ENCODE measurements at places on chromosomes 5 and 9.

GRCh38 chr5:110045158-110045557 lies 355.4 kb downstream of the MAN2A1 start:
- DNase-seq = no peak

GRCh38 chr5:6649186-6649585 lies 15.9 kb downstream of the SRD5A1 start:
- DNase-seq = no peak

GRCh38 chr9:114034661-114035062 lies 43.4 kb downstream of the AMBP start:
- DNase-seq = no peak

DNA sequence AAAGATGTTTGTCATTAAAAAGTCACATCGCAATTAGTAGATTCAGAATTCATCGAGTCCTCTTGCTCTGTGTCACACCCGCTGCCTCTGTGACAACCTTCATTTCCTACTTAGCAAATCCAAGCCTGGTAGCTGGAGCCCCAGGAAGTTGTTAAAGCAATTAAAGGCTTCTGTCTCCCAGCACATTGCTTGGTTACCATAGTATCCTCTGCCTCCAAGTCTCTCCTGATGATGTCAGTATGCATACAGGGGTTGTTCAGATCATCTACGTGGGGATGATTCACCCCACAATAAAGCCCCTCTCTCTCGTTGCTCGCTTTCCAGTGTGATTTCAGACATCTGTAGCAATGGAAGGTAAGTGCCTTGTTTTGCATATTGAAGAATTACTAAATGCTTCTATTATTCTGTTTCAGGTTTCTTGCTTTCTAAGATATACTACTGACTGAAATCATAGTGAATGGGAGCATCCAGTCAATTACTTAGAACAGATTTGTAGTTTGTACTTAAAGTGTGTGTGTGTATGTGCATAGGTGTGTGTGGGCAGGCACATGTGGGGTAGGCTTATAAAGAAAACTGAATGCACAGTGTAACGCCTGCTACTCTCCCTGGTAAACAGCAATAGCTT lies 52.9 kb downstream of the PAM start:
- DNase-seq = no peak

DNA sequence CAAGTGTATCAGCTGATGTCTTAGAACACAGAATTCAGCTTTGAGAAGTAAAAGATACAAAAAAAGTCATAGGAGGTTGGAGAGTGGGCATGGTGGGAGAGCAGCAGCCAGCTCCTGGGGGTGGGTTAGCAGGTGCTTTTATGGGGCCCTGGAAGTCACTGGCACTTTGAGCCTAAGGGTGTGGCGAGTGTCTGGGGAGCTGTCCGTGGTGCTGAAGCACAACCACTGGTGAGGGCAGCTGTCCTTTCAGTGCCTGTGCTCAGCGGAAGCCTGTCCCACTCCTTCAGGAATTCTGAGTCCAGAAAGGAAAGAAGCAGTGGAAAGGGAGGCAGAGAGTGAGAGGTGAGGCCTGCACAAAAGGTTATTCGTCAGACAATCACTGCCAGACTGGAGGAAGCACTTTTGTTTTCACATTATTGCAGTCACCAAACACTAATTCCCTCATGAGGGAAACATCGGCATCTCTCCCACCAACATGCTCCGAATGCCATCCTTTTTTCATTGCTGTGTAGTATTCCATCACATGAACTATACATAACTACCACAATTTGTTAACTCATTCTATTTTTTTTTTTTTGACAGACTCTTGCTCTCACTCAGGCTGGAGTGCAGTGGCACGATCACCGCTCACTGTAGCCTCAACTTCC lies 59.4 kb upstream of the RAPGEF1 start:
- DNase-seq = peak; percentile 30

- DNase-seq = peak; percentile 14
These were observed 258.1 kb upstream of the NFIL3 start for GRCh38 chr9:91681461-91682305.

DNA sequence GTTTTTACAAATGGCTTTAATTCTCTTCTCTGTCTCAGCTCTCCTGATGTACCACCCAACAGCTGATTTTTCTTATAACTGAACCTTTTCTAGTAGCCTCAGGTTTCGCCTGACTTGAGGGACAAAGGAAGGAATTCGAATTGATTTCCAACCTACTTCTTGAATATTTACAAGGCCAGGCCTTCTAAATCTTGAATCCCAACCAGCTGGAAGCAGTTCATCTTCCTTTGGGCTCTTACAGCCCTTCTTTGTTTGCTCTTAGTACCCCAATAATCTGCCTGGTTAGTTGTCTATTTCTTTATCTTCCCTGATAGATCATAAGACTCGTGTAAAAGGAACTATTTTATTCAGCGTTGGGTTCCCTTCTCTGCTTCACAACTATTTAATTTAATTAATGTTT lies 95.9 kb downstream of the NLN start:
- no peak for DNase-seq

DNA sequence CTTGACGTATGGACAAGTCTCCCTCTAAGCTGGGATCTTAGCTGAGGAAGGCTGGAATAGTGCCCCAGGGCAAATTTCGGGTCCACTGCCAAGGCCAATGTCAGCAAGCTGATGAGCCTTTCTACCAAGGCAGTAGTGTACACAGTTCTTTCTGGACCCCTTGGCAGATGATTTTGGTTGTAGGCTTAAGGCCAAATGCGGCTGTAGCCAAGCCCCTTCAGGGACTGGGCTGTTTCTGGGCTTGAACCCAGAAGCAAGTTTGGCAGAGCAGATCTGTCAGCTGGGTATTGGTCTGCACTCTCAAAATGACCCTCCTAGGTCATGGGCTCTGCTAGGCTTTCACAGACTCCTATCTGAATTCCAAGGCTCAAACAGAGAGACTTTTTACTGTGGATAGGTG lies 121.6 kb downstream of the ADAMTSL1 start:
- DNase-seq = no peak

GRCh38 chr5:81308836-81309235 lies 7.4 kb downstream of the ZCCHC9 start:
- DNase-seq = no peak

DNA sequence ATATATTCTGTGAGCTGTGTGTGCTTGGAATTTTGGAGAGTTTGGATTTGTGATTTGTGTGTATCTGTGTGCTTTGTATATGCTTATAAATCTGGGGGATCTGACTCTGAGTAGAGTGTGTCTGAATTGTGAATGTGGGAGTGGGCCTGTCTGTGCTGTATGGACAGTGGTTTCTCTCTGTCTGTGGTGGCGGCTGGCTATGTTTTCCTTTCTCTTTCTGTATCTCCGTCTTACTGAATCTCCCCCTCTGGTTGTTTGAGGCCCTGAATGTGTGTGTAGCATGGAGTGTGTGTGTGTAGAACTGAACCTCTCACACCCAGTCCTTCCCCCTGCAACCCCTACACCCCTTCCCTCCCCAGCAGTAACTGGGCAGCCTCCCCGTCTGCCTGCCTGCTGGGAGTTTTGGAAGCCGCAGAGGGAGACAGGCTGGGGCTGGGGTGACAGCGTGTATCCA lies 4.7 kb downstream of the CXXC5 start:
- DNase-seq = no peak

- DNase-seq = peak; percentile 55
These were observed 7.3 kb upstream of the C5orf58 start for GRCh38 chr5:170225326-170226128.

- DNase-seq = no peak
These were observed 110.8 kb upstream of the FSTL4 start for GRCh38 chr5:133723126-133723525.

GRCh38 chr5:123718238-123718637 lies 206.3 kb downstream of the CSNK1G3 start:
- no peak for DNase-seq

- DNase-seq = no peak
These were observed 353.4 kb upstream of the SLC30A5 start for GRCh38 chr5:68740226-68740910.

GRCh38 chr5:135491552-135492318 lies 39.6 kb upstream of the TIFAB start:
- no peak for DNase-seq

- no peak for DNase-seq
These were observed 20.8 kb downstream of the ANKRD55 start for GRCh38 chr5:56212130-56212879.

DNA sequence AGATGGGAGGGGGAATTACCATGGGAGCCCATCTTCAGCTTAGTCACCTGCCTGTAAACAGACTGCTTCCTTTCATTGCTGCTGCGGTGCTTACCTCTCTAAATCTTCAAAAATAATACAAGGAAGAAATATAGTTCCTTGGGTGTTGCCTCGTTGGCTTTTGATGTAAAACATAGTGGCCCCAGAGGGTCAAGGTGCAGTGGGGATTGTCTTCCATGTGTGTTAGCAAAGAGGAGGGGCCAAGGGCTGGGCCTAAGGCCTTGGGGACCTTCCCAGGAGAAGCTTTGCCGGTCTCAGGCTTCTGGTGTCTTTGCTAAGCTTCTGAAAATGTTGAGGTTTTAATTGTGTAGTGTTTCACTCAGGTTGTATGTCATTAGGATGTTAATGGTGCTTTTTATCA lies 90.0 kb downstream of the PDE8B start:
- no peak for DNase-seq

DNA sequence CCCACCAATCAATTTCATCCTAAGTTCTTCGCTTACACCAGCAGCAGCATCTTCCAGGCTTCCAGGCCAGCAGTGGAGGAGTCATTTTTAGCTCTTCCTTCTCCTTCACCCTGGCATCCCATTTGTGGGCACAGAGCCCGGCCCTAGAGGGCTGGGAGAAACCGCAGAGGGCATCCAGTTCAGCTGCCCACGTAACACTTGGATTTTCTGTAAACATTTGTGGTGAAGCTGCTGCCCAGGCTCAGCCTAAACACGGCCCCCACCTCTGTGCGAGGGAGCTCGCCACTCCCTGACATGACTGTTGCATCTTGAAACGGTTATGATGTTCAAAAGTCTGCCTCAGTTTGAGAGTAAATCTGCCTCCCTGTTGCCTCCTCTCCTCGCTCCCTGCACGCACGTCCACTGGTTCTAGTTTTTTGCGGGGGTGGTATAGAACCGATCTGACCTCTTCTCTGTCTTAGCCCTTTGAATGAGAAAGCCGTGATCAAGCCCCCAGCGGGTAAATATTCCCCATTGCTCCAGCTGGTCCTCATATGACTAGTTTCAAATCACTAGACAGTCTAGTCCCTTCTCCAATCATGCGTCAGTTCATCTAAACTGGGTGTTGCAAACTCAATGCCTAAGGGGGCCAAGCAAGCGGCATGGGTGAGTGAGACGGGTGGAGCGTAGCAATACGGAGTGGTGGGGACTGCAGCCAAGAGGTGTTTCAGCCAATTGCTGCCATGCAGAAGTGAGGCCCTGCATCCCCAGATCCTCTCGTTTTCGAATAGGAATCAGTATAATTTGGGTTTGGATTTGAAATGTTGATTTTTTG lies 34.9 kb upstream of the N4BP3 start:
- no peak for DNase-seq

GRCh38 chr9:86304236-86304730 lies 21.9 kb upstream of the ISCA1 start:
- DNase-seq = no peak

- DNase-seq = no peak
These were observed 13.0 kb upstream of the SARDH start for GRCh38 chr9:133750982-133751649.

GRCh38 chr5:64180661-64181343 lies 15.2 kb downstream of the RNF180 start:
- DNase-seq = no peak

- DNase-seq = no peak
These were observed 78.4 kb downstream of the SLC38A9 start for GRCh38 chr5:55633574-55634208.

GRCh38 chr5:594226-594860 lies 17.8 kb upstream of the CEP72 start:
- DNase-seq = no peak

DNA sequence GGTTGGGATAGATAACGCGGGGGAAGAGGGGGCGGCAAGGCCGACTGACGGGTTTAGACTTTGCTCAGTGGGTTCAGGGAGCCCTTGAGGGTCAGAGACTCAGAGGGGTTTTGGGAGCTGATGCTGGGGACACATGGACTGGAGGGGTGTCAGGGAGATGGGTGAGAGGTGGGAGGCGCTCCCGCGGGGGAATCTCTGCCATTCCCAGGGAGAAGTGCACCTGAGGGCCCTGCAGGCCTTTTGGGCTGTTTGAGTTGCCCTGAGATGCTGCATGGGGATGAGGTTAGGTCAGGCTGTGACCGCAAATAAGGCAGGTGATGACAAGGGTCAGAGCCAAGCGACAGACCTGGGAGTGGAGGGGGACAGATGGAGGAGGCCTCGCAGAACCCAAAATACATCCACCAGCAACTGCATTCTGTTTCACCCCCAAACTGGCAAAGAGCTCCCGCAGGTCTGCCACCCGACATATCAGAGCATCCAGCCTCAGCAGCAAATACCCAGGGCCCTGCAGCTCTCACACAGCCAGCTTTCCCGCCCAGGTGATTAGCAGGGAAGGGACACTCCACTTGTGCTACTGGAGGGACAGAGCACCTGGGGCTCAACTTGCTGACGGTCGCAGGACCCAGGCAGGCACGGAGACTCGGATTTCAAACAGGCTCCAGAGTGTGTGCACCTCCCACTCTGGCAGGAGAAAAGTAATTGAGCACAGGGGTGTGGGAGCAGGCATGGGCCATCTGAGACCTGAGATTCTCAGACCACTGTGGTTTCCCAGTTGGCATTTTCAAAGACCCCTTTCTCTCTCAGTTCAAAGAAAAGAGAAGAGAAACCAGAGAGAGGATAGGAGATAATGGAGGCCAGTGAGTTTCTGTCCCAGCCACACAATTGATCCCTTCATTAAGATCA lies 26.4 kb downstream of the TMOD1 start:
- no peak for DNase-seq

DNA sequence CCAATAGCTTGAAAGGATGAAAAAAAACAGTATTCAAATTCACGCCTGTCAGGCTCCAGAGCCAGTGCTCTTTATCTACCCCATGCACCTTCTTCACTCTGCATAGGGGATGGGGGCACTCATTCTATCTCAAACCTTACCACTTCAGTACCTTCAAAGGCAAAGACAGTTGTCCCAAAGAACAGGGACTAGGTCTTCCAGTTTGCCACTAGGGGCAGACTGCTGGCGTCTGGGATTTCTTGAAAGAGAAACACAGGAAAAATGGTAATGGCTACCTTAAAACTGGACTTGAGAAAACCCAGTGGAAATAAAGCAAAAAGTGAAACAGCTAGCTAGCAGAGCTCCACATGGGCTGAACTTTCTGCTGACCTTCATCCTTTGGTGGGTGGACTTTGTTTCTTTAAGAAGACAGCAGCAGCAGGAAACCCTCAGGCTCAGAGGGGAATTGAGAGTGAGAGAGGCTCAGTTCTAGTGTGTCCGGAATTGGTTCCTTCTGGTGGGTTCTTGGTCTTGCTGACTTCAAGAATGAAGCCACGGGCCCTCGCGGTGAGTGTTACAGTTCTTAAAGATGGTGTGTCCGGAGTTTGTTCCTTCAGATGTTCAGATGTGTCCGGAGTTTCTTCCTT lies 41.0 kb upstream of the SLC36A1 start:
- peak; percentile 27 for DNase-seq

- no peak for DNase-seq
These were observed 48.6 kb downstream of the NACC2 start for GRCh38 chr9:136046554-136046920.

DNA sequence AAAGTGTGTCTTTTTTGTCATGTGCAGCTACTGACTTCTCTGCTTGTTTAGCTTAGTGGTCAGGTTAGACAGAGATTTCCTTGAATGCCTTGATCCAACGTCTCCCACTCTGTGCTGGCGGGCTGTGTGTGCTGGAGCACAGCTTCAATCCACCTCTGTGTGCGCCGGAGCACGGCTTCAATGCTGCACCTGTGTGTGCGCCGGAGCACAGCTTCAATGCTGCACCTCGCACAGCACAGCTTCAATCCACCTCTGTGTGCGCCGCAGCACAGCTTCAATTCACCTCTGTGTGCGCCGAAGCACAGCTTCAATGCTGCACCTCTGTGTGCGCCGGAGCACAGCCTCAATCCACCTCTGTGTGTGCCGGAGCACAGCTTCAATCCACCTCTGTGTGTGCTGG lies 69.0 kb upstream of the PHYKPL start:
- DNase-seq = no peak
